ENCODE measurements at places on chromosomes 11 and 22.

GRCh38 chr11:16309226-16309625 lies 47.1 kb downstream of the SOX6 start:
- H3K4me3 ChIP-seq: no peak overlapping the region
- no peaks in the 10 kb centered on the region for H3K4me1 ChIP-seq
- no peak overlapping the region for H3K27ac ChIP-seq
- H3K27me3 ChIP-seq: no peaks in the 10 kb centered on the region
- no peak for DNase-seq

DNA sequence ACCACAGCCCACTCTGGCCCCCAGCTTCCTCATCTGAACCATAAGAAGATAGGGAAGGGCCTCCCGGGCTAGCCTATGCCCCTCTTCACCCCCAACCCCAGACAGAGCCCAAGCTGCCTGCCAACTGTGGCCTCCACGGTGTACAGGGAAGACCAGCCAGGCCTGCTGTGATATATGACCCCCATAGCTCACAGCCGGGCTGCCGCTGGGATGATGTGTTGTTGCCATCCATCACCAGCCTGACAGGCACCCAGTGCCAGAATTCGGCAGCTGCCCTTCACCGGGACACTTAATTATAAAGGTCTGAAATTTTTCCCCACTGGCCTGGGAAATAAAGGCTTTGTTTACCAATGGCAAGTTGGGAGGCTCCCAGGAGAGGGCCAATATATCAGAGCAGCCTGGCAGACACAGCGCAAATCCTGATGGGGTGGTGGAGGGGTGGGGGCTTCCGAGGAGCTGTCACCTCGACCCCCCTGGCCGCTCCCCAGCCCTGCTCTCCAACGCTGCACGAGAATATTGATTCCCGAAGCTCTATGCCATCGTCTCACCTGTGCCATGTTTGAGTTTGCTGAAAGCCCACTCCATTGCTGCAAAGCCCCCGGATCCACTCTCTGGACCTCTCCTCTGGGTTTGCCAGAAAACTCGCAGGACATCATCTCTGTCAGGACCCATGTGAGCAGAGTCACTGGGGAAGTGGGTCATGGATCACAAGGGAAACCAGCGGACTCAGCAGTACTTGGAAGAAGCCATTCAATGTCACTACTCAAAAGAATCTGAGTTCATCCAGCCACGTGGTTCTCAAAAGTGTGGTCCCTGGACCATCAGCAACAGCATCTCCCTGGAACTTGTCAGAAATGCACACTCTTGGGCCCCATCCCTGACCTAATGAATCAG lies 296.9 kb downstream of the MN1 start:
- no peak overlapping the region for H3K4me3 ChIP-seq
- DNase-seq: no peak
- H3K36me3 ChIP-seq: no peaks in the 10 kb centered on the region
- H3K4me1 ChIP-seq: peaks cover 4% of the 10 kb centered on the region
- H3K27ac ChIP-seq: no peak overlapping the region

DNA sequence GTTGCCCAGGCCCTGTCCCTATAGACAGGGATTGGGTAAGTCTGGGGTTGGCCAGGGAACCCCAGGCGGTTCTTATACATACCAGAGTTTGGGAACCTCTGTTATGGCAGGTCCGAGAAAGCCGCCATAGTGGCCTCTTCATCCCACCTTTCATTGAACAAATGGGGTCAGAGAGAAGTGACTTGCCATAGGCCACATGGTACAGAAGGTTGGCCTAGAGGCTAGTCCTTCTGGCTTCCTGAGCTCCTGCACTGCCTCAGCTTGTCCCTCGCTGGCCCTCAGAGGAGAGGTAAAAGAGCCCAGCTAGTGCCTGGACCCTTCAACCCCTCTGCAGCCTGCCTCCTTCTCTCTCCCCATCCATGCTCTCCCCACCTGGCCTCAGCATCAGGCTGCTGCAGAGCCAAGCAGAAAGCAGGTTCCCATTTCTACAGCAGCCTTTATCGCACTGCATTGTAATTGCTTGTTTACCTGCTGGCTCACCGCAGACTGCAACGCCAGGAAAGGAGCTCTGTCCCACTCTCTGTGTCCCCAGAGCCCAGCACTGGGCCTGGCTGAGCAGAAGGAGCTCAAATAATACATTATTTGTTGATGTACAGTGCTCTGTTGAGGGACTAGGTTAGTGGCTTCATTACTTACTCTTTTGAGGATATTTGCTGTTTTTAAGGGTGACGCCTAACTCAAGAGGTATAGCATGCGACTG lies 103.6 kb downstream of the TRIM29 start:
- no peaks in the 10 kb centered on the region for H3K36me3 ChIP-seq
- DNase-seq: no peak
- H3K27ac ChIP-seq: no peak overlapping the region
- no peaks in the 10 kb centered on the region for H3K4me1 ChIP-seq
- H3K27me3 ChIP-seq: no peaks in the 10 kb centered on the region

DNA sequence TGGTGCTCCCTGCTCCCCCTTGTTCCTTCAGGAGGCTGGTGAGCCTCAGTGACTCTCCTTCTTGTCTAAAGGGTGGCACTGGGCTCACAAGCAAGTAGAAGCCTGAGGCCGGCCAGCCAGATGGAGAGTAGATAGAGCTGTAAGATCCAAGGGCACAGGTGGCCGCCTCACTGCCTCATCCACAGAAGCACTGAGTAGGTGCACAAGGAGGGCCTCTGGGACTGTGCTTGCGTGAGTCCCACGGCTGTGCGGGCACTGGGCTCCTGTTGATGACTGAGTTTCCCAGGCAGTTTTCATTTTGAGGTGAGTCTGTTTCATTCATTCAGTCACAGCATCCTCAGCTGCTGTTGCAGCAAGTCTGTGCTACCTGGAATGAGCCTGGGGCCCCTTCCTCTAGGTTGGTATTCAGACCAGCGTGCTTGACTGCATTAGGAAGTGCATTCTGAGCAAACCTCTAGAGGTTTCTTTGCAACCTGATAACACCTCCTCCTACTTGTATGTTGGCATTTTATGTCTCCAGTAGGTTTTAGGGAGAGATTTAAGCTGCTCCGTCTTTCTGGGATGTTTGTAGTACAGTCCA lies 184.0 kb downstream of the TBC1D22A start:
- no peaks in the 10 kb centered on the region for H3K36me3 ChIP-seq
- H3K4me1 ChIP-seq: no peaks in the 10 kb centered on the region
- H3K27ac ChIP-seq: no peak overlapping the region
- no peak overlapping the region for H3K4me3 ChIP-seq

DNA sequence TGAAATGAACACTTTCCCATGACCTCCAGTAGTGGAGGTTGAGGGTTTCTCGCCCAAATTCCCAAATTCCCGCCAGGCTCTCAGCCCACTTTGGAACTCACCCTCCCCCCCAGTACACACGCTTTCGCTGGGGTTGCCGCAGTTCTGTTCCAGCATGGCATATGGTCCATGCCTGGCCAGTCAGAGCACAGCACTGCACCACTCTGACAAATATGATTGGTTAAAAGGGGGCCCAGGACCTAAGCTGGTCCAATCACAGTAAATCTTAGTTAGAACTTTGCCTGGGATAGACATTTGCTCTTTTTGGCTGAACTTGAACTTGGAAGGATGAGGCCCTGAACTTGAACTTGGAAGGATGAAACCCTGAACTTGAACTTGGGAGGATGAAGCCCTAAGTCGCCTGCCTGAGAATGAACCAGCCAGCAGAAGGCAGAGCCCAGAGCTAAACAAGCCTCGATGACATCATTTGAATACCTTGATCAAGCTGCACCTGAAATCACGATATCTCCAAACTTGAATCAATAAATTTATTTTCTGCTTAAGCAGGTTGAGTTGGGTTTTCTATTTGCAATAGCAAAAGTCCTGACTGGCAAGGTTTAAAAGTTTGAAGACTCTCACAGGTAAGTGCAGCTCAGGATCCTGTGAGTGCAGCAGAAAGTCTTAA lies 12.6 kb upstream of the SSTR3 start:
- H3K4me3 ChIP-seq: no peak overlapping the region
- no peak overlapping the region for H3K27ac ChIP-seq
- DNase-seq: no peak
- H3K36me3 ChIP-seq: no peaks in the 10 kb centered on the region
- H3K4me1 ChIP-seq: peaks cover 22% of the 10 kb centered on the region
